ENCODE measurements at places on chromosomes 2 and 18.

DNA sequence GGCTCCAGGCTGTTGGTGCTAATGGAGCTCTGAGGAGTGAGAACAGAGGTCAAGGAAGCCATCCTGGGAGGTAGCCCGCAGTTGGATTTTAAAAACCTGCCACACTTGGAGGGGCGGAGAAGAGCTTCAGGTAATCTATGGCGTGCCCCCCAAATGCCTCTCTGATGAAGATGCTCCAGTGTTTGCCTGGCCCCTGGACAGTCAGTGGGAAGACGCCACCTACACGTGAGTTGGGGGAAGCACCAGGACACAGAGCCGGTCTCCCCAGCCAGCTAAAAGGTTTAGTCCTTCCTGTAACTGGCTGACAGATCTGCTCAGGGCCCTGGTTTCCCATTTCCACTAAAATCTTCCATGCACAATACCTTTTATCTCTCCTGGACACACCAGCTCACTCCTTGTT is 225.0 kb downstream of the TTC32 start:
- no peak for DNase-seq

GRCh38 chr18:10252952-10253705 is 201.3 kb upstream of the APCDD1 start:
- DNase-seq: no peak

DNA sequence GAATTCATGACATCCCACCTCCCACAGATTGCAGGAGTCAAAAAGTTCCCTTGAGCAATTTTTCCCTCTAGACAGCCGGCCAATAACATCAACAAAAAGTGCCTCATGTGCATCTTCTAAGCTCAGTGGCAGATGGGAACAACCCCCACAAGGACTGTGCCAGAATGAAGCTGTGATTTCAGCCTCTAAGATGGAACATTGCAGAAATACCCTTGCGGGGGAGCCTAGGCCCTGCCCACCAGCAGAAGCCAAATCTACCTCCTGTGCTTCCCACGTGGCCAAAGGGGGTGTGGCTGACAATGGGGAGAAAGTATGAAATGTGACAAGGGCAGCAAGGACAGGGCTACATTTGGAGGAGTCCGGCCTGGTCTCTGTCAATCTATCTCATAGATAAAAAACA is 482.3 kb downstream of the TGIF1 start:
- no peak for DNase-seq

GRCh38 chr2:38163006-38163405 is 87.1 kb upstream of the CYP1B1 start:
- DNase-seq: no peak

DNA sequence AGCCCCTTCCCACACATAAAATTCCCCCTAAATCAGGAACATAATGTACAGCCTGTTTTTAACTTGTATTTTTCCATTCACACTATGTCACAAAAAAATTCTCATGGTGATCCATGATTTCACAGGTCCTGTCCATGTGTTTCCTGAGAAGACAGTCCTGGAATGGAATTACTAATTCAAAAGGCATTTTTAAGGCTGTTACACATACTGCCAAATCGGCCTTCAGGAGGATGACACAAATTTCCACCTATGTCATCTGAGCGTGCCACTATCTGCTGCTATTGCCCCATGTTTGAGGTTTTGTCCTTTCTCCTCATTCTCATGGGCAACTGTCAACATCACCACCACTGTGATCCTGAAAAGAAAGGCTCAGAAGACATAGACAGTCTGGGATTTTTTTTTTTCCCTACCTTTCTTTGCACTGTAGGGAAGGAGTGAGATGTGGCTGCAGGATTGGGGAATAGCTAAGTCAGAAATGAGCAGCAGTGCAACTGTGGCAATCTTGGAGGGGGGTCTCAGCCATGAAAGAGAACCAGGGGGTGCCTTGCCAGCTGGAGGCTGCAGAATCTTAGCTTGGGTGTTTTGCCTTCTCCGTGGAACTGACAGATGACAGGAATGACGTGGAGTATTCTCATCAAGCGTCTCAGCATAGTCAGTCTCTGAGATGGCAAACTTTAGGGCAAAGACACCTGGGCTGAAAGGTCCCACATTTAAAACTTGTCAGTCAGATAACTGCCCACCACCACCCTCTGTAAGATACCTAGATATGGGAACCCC is 73.4 kb downstream of the MARCHF4 start:
- DNase-seq: no peak

DNA sequence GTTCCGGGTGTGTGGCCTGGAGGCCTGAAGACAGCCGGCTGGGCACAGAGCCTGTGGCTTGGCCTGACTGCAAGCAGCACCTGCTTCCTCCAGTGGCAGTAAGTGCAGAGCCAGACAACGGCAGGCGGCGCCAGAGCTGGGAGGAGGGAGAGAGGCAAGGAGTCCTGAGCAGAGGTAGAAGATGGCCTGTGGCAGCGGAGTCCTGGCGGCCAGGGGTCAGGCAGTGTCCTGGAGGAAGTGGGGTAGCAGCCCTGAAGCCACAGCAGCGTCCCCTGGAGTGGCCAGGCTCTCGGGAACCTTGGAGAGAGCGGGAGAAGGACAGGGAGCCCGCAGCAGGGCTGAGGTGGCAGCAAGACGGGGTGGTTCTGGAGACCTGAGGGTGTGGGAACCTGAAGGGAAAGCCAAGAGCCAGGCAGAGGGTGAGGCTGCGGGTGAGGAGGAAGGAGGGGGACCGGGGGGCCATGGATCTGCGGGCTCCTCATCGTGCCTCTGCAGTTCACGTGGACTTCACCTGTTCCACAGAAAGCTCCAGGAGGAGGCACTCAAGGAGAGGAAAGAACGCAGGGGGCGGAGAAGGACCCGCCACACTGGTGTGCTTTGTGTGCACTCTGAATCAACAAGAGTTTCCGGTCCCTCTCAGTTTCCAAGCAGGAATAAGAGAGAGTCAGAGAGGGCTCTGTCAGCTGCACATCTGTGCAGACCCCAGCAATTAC is 85.9 kb downstream of the USP40 start:
- no peak for DNase-seq

DNA sequence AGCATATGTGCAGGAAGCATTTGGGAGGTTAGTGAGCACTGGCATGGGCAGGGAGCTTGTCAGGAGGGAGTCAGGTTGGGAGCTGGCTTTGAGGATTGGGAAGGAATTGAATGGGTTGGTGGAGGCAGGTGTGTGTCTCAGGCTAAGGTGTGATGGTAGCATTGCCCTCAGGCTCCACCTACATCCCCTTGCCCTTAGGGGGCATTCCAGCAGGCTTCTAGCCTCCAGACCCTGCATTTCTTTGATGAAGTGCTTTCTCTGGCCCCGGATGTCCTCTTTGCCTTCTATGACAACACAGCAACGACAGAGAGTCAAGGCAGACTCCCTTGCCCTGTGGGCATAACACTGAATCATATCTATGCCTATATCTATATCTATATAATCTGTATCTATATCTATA is 13.5 kb downstream of the RHBDD1 start:
- DNase-seq: no peak

DNA sequence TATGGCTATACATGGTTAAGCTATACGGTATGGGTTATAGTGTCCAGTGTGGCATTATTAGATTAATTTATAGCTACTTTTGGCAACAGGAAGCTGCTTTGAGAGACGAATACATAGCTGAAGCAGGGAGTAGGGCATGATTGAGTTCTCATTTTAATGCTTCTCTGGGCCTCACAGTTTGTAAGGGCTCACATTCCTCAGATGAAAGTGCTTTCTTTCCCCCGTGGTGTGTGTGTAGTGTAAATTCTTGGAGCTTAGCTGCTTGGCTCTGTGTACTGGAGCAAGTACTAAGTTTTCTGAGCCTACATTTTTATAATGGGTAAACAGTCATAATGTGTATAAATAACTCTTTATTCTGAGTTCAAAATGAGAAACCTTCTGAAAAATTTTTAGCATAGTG is 173.7 kb downstream of the PTPRM start:
- DNase-seq: no peak

DNA sequence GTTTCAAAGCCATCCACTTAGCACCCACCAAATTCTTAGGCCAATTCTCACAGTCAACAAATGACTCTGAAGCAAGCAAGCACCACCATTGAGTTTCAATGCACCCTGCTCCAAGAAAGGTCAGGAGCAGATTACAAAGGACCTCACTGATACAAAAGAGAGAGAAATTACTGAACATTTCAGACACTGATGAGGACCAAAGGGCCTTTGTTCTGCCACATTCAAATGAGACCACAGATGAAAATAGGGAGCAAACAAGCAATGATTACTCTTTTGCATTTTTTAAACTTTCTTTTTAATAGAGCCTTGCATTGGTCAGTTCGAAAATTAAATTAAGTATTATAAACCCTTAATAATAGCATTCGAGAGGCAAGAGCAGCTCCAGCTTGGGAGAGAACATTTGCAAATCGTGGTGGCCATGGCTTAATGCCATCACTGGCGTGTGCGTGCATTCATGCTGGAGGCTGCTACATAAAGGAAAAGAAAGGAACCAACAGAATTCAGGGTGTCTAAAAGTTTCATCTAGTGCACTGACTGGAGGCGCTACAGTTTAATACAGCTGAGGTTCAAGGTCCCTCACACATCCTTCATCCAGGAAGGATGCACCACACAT is 87.5 kb downstream of the KLF7 start:
- no peak for DNase-seq

GRCh38 chr2:34317797-34318196 is 718.7 kb upstream of the FAM98A start:
- DNase-seq: no peak

DNA sequence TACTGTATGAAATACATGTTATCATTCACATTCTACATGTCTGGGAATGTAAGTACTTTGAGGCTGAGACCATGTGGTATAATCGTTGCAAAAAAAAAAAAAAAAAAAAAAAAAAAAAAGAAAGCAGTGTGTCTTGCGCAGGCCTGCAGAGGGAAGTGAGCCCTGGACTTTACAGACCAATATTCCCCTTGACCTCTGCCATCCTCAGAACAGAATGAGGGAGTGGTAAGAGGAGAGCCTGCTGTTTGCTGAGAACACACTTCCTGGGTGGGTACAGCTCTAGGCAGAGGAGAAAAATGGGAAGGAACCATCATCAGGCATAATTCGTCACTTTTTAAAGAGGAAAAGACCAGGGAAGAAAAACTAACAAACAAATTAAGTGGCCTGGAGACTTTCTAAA is 28.8 kb upstream of the TBC1D8 start:
- no peak for DNase-seq

DNA sequence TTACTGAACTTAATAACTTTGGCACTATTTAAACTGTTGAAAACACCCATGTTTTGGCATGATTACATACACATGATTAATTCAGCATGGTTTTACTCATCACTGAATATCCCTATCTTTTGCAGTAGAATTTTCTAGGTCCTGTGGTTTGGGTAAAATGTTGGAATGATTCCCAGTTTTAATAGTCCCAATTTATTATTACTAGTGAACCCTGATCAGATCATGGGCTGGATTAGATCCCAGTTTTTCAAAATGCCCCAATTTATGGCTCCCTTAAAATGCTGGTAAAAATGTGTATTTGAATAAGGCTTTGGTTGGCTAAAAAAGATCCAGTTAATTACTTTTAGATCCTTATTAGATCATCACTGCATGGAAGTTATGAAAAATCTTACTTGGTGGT is 273.6 kb upstream of the NRP2 start:
- no peak for DNase-seq

- DNase-seq: no peak
These were observed 104.0 kb downstream of the PRPF40A start for GRCh38 chr2:152613235-152613634.

GRCh38 chr2:113178891-113179290 is 5.1 kb downstream of the PSD4 start:
- no peak for DNase-seq

- no peak for DNase-seq
These were observed 97.5 kb upstream of the LDLRAD4 start for GRCh38 chr18:13120983-13121441.

DNA sequence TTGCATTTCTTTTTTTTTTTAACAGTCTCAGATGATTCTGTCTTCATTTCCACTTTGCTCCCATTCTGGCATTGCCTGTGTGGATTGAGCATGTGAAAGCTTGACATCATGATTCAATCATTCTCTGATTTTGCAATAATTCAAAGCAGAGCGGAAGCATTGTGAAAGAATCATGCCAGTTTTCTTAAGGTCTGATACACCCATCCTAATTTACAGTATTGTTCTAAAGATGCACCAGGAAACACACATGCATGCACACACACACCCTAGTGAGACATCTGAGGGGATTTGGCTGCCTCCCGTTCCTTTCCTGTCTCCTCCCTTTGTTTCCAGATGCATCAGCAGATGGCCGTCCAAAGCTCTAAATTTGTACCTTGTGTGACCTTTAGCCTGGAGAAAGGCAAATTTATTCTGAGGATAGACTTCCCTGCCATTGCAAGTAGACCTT is 97.3 kb downstream of the FMNL2 start:
- DNase-seq: no peak

GRCh38 chr2:128360711-128361110 is 42.0 kb upstream of the HS6ST1 start:
- no peak for DNase-seq

- DNase-seq: no peak
These were observed 62.3 kb downstream of the NCK2 start for GRCh38 chr2:105806996-105807395.
